Non-pigmented ciliary epithelial cell (primary cell): ENCODE measurements at places on chromosomes 5 and 9.

DNA sequence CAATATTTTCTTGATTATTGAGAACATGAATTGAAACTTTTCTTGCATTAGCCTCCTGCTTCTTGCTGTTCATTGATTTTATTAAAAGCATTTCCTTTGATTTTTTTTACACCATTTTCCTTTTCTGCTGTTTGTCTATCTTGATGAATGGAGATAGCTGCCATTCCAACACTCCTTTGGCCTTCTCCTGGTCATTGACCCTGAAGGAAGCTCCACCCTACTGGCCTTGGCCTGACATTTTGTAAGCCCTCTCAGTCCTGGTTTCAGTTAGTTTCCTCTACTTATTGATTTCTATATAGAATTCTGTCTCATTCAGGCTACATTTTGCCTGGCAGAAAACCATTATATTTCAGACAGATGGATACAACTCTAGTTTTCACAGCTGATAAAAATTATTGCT, 115.1 kb upstream of the DMRTA1 start:
- DNase-seq, result no peak

DNA sequence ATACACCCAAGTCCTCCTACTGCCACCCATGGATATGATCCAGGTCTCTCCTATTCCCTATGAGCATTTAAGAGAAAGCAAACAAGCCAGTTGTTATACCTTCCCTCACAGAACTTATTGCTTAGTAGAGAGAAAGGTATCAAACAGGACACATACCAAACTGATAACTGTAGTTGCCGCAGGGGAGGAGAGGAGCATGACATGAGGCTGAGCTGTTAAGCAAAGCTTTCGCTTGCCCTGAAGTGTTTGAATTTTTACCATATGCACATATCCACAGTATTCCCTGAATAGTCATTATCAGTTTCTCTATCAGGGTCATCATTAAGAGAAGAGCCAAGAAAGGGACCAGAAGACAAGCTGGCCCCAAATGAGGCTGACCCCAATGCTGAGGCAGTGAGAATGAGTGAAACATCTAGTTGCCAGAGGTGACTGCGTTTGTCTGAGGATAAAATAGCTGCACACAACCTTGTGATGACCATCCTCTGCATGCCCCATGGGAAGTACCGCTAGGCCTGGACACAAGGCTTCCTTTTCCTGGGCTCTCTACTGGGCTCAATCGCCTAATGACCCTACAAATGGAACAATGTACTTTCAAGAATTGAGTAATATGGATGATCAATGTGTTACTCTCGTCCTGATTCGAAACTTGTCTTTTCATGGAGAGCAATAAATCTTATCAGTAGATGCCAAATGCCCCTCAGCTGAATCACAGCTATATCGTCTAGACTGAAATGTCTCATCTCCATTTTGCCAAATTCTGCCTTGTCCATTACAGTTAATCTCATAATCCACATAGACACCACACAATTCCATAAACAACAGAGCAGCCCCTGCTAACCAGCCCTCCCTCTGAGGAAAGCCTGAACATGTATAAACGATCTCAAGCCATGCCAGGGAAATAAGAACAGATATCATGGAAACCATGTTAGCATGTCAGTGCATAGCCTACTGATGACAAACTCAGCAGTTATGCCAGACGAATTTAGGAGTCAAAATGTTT, 4.3 kb upstream of the IFNK start:
- DNase-seq, result no peak

DNA sequence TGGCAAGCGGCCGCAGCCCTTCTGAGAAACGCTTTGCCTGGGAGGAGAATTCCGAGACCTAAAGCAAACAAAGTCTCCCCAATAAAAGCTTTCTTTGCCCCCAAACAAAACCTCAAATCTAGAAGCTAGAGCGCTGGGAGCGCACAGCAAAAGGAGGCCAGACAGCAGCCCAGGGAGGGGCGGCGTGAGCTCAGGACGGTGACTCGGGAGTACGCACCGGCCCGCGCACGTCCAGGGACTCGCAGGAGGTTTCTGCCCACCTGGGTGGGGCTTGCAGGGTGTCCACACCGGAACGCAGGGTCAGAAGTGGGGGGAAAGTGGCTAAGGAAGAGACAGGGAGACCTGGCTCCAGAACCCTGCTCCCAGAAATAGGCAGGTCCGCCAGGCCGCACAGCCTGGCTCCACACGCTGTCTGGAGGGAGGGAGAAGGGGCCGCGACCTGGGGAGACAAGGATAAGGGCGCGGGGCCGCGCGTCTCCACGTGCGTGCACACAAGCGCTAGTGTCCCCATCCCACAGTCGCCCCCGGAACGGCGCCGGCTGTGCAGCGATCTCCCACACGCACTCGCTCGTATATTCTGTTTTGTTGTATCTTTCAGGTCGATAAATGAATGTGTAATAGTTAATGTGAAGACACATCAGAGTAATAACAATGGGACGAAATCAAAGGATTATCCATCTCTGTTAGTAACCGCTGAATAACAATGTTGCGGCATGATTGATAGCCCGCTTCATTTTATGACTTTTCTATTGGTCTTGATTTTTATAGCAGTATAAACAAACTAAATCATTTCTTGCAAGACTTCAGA, 2.3 kb upstream of the OTP start:
- DNase-seq, result no peak

- DNase-seq, result peak; percentile 75
These were observed 227.6 kb upstream of the DMRT1 start for GRCh38 chr9:613771-614347.

DNA sequence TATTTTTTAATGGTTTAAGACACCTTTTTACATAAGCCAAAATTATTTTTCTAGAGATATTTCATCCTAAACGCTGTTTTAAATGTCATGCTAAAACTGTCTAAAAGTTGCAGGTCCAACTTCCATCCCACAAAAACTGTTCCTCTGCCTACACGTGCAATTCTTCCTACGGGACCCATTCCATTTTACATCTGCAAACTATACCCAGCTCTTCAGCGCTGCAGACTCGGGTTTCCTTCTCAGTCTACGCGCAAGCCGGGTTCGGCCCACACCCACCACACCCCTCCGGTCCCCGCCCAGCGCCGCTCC, 8.7 kb downstream of the RANBP6 start:
- peak; percentile 51 for DNase-seq

DNA sequence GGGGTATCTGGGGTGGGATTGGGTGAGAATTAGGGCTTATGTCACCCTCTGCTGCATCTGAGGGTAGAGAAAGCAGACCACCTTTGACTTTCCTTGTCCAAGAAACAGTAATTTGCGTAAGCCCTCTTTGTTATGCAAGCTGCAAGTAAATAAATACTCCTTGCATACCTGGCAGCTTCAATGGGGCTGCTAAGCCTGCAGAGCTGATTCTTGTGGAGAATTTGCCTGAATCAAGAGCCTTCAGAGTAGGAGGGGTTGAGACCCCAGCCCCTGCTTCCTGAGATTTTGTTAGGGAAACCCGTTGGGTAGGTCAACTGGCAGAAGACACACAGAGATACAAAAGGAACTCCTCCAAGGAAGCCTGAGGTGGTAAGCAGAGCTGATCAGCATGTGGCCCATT, 515.1 kb downstream of the DMAC1 start:
- DNase-seq, result no peak

DNA sequence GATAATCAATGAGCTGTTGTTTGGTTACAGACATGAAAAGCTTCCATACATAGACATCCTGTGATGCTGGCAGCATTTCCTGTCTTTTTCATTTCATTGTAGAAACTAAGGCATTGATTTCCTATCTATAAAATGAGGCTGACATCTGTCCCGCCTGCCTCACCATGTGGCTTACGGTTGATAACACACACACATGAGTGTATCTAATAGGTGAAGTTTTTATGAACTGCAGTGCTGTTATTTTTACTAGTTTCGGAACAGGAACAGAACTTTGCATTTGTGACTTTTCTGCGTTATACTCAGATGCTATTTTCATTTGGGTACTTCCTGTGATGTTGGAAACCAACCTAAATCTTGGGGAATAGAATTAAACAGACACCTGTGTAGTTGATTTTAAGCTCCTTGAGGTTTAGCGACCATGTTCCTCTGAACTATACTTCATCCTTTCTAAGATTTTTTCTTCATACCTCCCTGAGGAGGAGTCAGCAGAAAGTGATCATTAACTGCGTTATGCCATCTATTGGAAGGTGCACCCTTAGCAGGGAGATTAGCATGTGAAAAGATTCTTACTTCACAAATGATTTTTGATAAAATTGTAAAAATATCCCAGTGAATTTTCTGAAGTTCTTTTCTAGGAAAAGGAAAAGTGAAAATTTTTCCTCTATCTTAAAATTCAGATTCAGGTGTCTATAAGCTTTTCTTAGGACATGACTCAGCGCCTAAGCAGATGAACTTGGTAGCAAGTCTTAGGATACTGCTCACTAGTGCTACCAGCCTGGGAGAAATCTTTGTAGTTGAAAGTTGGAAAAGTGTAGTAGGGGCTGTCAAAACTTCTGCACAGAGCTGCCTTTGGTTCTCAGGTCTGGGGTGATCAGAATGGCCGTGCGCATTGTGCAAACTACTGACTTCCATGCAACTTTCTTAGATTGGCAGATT, 134.5 kb downstream of the TRIO start:
- no peak for DNase-seq

GRCh38 chr9:1768561-1768960, 246.6 kb upstream of the SMARCA2 start:
- no peak for DNase-seq
